Activated CD4-positive, alpha-beta T cell treated with anti-CD3 and anti-CD28 coated beads for 36 hours (primary cell): ENCODE measurements at places on chromosomes 6 and 20. TPM values are rescaled to one million over a fixed set of nuclear protein-coding genes. Genes with fewer than 3 reads are reported as not detected.
A peak's percentile ranks its signal among the peaks of the same experiment; 100 is the strongest.

DNA sequence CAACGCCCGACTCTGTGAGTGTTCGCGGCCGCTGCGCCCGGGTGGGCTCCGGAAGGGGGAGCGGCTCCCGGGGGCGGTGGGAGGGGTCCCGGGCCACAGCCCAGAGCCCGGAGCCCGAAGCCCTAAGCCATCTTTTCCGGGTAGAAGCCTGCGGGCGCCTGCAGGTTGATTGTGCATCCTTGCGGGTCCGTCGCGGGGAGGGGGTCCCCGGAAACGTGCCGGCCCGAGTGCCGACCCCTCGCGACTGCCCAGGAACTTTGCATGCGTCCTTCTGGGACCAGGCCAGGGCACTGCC lies 413 bp downstream of the PTPRA start:
- peak; percentile 74 for DNase-seq

DNA sequence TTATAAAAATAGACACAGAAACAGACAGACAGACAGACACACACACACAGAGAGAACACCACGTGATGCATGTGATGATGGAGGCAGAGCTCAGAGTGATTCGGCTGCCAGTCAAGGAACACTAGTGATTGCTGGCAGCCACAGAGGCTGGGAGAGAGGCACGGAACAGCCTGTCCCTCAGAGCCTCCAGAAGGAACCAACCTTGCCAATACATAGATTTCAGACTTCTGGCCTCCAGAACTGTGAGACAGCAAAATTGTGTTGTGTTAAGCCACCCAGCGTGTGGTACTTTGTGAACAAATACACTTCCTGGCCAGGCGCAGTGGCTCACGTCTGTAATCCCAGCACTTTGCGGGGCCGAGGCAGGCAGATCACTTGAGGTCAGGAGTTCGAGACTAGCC lies 9.5 kb upstream of the PARD6B start:
- DNase-seq: no peak

GRCh38 chr20:51900443-51900842 lies 98.1 kb upstream of the SALL4 start:
- no peak for DNase-seq

GRCh38 chr6:166405386-166405785 lies 22.6 kb upstream of the MPC1 start:
- DNase-seq: no peak

GRCh38 chr6:72824833-72825232 lies 203.0 kb downstream of the KCNQ5 start:
- no peak for DNase-seq

GRCh38 chr20:24685736-24686135 lies 216.3 kb downstream of the SYNDIG1 start:
- DNase-seq: no peak

- DNase-seq: no peak
Measured at GRCh38 chr6:157811476-157812173, 11.4 kb upstream of the SNX9 start.

DNA sequence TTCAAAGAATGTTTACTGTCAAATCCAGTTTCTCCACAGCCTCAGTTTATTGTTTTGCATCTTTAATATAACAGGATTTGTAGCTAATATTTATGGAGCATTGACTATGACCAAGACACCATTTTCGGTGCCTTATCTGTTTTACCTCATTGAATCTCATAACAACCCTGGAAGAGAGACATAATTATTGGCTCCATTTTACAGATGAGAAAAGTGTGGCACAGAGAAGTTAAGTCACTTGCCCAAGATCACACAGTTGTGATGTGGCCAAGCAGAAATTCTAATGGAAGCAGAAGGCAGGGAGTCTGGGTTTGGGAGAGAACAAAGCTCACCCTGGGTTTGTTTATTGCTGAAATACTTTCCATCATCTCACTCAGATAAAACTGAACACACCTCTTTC lies 17.5 kb upstream of the NFATC2 start:
- DNase-seq: no peak

GRCh38 chr6:42989923-42990322 lies 5.6 kb downstream of the PPP2R5D start:
- DNase-seq: no peak

- no peak for DNase-seq
Measured at GRCh38 chr20:23083553-23084220, 2.4 kb downstream of the CD93 start.

- no peak for DNase-seq
Measured at GRCh38 chr20:39638731-39639130, 676.6 kb downstream of the DHX35 start.

DNA sequence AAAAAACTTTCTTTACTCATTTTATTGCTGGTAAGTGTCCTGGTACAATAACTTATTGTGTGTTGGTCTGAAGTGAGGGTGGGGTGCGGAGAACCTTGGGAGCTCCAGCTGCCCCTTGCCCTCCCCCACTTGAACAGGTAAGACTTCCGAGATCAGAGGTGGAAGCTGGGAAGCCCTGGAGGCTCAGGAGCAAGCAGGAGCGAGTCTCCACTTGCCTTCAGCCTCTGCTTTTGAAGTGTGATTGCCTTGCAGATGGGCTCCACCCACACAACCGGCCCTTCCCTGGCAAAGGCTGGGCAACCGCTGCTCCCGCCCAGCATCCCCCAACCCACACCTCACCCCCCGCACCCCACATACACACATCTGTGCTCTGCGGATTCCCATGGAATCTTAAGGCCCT lies 179.6 kb downstream of the TFAP2C start:
- no peak for DNase-seq

DNA sequence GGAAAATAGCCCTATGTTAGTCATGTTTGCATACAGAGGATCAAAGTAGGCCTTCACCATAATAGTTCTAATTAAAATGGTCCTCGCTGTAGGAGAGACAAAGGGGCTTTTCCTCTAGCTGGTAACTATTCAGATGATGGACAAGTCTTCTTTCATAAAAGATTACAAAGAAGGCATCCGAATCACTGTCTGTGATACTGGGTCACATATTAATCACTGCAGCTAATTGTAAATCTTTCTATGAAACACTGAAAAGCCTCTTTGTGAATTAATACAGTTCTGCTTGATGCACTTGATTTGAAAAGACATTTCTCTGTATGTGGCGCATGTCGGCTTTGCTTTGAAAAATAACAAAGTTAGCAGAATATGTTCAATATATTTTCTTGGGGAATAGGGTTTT lies 520.8 kb downstream of the KIF16B start:
- DNase-seq: no peak

The GPSM3 gene
- total RNA-seq: 94.8 TPM

The DDR1 gene
- 12.6 TPM for total RNA-seq
